ENCODE measurements at places on chromosomes 3 and 15.

GRCh38 chr15:88814393-88814792, 11.2 kb downstream of the ACAN start:
- DNase-seq: no peak

DNA sequence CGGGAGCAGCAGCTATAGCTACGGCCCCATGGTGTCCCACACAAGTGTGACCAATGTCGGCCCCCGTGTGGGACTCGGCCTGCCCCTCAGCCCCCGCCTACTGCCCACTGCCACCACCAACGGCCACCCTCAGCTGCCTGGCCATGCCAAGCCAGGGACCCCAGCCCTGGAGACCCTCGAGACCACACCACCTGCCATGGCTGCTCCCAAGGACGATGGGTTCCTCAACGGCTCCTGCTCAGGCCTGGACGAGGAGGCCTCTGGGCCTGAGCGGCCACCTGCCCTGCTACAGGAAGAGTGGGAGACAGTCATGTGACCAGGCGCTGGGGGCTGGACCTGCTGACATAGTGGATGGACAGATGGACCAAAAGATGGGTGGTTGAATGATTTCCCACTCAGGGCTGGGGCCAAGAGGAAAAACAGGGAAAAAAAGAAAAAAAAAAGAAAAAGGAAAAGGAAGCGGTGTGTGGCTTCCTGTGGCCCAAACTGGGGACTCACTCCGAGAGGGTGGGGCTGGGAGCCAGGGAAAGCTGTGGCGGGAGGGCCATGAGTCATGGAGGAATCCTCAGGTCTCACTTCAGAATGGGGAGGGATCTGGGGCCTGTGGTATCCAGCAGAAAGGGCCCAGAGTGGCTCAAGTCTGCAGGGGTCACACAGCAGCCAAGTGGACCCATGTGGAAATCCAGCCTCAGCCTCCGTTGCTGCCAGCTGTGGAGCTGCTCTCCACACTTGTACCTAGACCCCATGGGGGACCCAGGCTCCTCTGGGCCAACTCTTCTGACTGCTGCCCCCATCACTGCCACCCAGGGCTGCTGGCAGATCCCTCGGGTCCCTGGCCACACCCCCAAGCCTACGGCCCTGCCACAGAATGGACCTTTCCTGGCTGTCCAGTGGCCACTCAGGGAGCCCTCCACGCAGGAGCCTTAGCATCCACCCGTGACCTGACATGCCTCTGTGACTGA, 26.1 kb downstream of the PTH1R start:
- DNase-seq: no peak

DNA sequence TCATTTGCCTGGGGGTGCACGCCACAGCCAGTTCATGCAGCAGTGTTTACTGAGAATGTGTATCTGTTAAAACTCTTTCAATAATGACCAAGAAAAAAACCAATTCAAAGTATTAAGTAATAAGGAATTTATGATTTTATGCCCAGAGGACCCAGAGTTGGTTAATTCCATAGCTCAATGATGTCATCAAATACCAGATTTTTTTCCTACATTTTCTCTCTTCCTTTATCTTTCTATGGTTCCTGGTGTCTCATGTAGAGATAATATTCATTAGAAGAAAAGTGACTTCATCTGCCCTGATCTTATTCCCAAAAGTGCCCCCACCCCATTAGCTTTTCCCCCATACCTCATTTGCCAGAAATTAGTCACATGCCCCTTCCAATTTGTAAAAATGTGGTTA, 44.6 kb upstream of the LMCD1 start:
- no peak for DNase-seq

GRCh38 chr3:49495023-49495422, 25.0 kb downstream of the DAG1 start:
- DNase-seq: no peak

- DNase-seq: no peak
Measured at GRCh38 chr15:64599226-64599625, 138.8 kb downstream of the ZNF609 start.

DNA sequence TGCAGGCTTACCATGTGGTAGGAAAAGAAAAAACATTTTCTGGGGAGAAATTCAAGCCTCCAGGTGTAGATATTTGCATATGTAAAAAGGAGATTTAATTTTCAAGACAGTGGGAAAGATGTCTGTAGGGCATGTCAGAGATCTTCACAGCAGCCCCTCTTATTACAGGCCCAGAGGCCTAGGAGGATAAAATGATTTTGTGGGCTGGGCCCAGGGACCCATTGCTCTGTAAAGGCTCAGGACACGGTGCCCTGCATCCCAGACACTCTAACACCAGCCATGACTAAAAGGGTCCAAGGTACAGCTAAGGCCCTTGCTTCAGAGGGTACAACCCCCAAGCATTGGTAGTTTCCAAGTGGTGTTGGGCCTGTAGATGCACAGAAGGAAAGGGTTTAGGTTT, 680.1 kb downstream of the IGSF11 start:
- DNase-seq: no peak

DNA sequence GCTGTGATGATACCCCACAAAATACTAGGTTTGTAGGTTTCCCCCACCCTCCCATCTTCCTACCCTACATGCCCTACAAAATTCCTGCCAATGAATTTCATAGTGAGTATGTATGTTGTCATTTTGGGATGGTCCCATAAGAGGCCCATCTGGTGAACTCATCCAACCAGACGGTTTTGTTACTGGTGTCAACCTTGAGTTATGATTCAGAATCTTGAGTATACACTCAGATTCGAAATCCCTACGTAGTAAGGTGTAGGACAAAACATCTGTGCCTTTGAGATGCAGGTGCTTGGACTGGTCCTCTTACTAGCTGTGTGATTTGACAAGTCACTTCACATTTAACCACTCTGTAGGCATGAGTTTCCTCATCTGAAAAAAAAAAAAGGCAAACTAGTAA, 3.6 kb downstream of the SIAH2 start:
- DNase-seq: no peak

DNA sequence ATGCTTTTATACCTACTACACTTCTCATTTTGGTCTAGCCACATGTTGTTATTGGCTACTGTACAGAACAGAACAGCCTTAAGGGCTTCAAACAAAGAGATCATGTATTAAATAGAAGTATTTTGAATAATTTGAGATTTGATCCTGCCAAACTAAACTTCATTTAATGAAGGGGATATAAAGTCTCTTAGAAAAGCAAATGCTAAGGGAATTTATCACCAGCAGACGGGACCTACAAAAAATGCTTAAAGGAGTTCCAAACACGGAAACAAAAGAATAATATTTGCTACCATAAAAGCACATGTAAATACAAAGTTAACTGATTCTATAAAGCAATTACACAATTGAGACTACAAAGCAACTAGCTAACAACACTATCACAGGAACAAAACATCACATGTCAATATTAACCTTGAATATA, 23.6 kb upstream of the FMN1 start:
- no peak for DNase-seq

DNA sequence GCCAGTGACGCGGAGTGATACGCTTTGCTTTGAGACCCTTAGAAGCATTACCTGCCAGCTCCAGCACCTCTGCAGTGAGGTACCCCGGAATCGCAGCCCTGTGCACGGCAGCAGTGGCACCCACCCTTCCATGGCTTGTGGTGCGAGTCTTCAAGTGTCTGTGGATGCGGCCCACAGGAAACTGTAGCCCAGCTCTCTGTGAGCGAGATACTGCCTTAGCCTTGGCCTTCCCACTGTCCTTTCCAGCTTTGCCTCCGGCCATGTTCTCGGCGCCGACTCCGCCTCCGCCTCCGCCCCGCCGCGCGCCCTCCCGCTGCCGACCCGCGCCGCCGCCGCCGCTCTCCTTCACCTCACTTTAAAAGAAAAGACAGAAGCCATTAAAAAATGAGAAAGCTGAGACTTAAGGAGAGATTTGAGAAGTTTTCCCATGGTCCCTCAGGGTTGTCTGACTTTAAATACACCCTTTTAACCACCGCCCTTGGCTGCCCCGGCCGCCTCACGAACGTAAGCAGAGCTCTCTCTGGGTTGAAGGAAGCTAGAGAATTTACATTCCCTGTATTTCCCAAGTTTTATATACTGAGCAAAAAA, 78.5 kb upstream of the FAM174B start:
- no peak for DNase-seq

DNA sequence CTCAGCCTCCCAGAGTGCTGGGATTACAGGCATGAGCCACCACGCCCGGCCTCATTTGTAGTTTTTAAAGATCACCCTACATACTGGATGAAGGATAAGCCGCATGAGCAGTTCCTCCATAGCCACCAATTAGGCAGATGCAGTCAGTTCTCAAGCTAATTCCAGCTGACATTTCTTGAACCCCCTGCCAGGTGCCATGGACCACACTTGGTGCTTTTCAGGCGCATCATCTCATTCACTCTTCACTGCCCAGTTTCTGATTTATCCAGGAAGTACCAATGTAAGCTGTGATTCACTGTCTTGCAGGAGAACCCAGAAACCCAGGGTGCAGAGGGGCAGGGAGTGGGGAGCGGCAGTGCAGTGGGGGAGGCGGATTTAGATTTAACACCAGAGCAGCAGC, 56.5 kb upstream of the RASA2 start:
- DNase-seq: no peak

DNA sequence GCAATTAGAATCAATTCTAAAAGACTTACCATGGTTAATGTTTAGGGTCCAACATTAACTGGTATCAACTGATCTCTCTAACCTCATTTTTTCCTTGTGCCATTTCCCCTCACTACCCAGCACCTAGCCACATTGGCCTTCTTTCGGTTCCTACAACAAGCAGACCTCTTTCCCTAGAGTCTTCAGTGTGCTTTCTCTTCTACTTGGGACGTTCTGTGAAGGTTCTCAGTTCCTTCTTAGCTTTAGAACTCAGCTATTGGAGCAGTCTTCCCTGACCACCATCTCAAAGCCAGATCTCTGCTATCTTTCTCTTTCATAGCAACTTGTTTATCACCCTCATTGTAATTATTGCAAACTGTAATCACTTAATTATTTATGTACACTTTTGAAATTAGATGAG, 31.5 kb upstream of the MINDY4B start:
- no peak for DNase-seq

DNA sequence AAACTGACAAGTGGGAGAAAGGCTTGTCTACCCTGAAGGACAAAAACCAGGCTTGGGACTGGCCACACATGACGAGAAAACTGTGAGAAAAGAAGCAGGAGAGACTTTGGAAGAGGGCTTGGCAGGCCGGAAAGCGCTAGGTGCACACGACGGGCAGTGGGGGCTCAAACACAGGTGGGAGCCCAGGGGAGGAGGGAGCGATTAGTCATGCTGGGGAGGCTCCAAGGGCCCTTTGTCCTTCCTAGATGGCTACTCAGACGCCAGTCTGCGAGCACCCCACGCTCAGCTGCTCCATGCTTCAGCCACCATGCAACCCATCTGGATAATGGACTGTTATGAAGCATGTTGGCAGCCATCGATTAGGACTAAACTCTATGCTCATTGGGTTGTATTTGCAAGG, 17.1 kb downstream of the LIPC start:
- DNase-seq: no peak

DNA sequence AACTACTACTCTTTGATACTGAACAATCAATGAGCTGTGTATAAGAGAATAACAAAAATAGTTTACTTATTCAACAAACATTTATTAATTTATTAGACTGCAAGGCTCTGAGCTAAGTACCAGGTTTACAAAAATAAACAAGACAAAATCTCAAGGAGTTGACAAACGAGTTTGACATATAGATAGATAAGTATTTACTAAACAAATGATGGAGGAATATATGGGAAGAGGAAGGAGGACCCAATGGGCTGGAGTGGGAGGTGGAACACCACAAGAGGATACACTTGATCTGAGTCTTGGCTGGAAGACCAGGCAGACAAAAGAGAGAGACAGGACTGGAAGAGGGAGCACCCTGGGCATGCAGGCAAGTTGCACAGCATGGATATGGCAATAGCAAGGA, 47.5 kb upstream of the FSIP1 start:
- DNase-seq: no peak

DNA sequence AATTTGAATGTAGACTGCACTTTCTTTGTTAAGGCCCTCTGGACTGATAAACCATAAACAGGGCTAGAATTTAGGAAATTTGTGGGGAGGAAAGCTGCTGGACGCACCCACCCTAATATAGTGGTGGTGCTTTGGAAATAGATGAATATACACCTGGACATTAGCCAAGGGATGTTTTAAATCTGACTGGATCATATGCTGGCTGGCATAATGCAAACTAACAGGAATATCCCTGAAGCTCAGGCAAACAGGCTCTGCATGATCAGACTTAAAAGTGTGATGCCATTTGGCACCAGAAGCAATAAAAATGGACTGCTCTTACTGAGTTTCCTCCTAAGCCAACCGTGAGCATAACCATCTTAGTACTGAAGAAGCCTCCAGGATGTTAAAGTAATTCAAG, 465.8 kb upstream of the ROBO1 start:
- DNase-seq: no peak

DNA sequence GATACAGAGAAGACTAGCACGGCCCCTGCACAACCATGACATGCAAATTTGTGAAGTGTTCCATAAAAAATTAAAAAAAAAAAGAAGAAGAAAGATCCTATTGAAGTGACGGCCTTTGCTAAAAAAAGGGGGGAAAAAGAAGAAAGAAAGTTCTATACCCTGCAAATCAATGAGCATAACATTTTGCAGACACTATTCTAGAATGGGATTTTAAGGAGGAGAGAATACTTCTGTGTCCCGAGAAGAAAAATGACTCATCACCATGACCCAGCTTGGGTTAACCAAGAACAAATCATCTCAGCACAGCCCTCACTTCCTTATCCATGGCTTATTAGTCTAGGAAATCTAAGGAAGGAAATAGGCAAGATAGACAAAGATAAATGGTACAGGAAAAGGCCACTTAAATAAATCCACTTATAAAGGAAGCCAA, 7.4 kb upstream of the SH3BP5 start:
- DNase-seq: no peak

DNA sequence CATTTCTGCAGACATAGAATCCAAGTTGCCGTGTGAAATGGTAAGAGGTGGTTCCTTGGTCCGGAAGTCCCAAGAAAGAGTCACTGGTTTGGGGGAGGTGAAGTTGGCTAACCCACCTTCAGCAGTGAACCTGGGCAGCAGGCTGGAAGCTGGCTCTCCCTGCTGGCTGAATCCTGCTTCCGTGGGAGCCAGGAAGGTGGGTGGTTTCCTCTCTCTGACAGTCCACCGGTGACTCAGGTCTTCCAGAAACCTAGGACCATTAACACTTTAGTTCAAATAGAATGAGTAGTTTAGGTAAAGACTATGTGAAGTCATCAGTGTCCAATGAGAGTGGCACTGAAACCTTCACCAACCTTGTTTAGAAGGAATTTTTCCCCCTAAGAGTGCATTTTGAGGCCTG, 87.4 kb upstream of the CACNA2D3 start:
- DNase-seq: no peak

All from Karpas-422 (cell line).